RCC 7860 (cell line): ENCODE measurements at places on chromosomes 13 and 19.

- no peak for DNase-seq
Observed at GRCh38 chr13:60571571-60571970, 174.6 kb downstream of the TDRD3 start.

- DNase-seq = no peak
Observed at GRCh38 chr13:42864952-42865767, 83.8 kb downstream of the FAM216B start.

GRCh38 chr19:8635422-8635821 is 5.0 kb downstream of the NFILZ start:
- no peak for DNase-seq

DNA sequence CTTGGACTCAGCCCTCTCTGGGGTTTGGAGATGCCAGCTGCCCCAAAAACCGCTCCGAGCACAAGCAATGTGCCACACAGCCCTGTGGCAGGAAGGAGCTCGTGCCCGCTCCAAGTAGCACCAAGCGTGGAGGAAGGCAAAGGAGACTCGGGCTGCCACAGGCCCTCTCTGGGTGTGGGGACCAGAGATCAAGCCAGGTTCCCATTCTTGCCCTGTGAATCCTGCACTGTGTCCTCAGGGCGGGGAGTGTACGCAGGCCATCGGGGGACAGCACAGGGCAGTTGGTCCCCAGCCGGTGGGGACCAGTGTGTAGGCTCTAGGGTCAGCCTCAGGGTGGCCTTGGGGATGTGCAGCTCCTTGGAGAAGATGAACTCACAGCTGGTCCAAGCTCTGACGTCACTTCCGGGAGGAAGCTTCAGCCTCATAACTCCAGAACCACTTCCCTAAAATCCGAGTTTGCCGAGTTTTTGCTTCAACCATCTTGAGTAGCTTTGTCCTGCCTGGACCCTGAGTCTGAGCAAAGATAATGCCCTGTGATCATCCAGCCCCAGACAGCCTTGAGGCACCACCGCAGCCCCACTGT is 9.3 kb upstream of the CPAMD8 start:
- DNase-seq = no peak

- DNase-seq = no peak
Observed at GRCh38 chr19:31439270-31439573, 90.0 kb upstream of the TSHZ3 start.

DNA sequence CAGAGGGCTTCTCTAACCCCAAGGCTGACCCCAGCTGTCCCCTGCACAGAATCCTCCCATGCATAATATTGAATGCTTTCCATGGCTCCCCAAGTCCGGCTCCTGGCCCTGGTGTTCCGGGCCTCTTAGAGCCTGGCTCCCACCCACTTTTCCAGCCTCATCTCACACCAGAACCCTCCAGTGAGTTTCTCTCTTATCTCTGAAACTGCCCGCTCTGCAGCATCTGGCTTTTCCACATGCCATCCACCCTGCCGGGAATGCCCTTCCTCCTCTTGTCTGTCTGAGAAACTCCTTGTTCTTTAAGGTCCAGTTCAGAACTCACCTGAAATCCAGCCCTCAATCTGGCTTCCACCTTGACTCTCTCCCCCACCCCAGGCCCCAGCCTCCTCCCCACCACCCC is 6.8 kb downstream of the SYNGR4 start:
- DNase-seq = no peak
